ENCODE measurements at places on chromosomes 6 and 20. TPM values are rescaled to one million over a fixed set of nuclear protein-coding genes. Genes with fewer than 3 reads are reported as not detected.
A peak's percentile ranks its signal among the peaks of the same experiment; 100 is the strongest.

Gene GSTA1
- 387 TPM for total RNA-seq

Gene OTOR
- not detected for total RNA-seq

Gene BANF2
- not detected for total RNA-seq

Gene SLC12A5
- total RNA-seq = not detected

Gene ZNF165
- total RNA-seq = 8.3 TPM

Gene VIP
- total RNA-seq = 13.2 TPM

Gene SLC32A1
- total RNA-seq = not detected

DNA sequence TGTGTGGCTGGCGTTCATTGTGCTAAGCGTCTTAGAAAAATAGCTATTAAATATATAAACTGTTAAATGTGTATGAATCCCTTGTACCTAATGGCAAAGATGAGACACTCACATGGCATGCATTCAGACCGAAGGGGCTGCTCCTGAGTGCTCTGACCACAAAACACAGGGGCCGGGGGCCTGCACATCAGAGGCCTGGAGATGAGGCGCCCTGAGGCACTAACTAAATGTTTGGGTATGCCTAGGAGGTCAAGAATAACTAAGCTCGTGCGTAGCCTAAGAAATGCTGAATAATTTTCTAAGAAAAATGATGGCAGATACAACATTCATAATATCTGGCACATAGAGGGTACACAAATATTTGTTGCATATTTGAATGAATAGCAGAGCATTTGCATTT, 92.5 kb downstream of the PSMB1 start:
- DNase-seq = no peak

DNA sequence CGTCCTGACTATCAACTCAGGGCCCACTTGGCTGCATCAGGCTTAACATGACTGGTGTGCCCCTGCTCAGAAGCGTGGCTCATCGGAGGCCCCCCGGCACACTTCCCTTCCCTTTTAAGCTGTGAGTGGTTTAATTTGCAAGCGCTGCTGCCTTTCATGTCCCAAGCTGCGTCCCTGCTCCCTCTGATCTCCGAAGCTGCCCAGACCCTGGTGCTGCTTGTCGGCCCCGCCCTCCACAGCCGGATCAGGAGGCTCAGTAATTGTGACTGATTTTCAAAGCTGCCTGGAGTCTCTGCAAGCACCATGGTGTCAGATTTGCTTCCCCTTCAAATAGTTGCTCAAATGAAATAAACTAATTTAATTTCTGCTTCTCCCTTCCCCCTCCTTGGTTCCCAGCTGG, 71.1 kb downstream of the CDH22 start:
- no peak for DNase-seq

DNA sequence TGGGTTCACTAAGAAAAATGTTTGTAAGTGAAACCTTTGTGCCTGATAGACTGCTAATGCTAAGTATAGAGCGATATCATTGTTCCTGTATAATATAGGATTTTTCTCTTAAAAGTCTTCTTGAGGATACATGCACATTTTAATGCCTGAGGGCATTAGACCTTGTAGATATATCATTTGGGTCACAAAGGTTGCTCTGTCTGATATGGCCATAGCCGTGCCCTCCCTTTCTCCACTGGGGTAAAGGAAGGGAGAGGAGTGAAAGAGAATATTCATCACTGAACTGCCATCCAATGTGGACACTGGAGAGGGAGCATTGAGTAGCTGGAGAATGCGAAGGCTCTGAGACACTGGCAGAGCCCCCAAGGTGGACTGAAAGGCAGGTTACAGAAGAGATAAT, 442.2 kb upstream of the SPTLC3 start:
- DNase-seq = no peak

GRCh38 chr6:165939601-165940290, 227.9 kb downstream of the TBXT start:
- DNase-seq = no peak

GRCh38 chr20:32456869-32457478, 98.8 kb downstream of the ASXL1 start:
- no peak for DNase-seq

DNA sequence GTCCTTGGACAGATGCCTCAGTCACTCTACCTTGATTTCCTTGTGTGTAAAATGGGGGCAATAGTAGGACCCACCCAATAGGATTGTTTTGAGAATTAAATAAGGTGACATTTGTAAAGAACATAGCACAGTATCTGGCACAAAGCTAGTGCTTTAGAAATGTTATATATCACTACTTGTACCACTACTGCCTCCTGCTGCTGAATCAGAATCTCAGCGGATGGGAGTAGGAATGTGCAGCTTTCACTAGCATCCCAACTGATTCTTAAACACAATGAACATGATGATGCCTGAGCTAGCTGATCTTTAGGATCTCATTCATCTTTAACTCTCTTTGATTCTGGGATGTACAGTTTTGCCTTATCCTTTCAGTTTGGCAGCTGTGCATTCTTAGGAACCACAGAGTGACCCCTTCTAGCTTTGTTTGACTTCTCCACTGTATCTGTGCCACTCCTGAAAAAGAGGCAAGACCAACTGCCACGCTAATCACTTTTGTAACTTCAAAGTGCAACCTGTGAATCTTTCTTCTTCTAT, 7.2 kb downstream of the PBOV1 start:
- no peak for DNase-seq

GRCh38 chr20:25032478-25033264, 25.3 kb downstream of the ACSS1 start:
- no peak for DNase-seq

GRCh38 chr20:56676001-56676400, 46.9 kb downstream of the TFAP2C start:
- no peak for DNase-seq

DNA sequence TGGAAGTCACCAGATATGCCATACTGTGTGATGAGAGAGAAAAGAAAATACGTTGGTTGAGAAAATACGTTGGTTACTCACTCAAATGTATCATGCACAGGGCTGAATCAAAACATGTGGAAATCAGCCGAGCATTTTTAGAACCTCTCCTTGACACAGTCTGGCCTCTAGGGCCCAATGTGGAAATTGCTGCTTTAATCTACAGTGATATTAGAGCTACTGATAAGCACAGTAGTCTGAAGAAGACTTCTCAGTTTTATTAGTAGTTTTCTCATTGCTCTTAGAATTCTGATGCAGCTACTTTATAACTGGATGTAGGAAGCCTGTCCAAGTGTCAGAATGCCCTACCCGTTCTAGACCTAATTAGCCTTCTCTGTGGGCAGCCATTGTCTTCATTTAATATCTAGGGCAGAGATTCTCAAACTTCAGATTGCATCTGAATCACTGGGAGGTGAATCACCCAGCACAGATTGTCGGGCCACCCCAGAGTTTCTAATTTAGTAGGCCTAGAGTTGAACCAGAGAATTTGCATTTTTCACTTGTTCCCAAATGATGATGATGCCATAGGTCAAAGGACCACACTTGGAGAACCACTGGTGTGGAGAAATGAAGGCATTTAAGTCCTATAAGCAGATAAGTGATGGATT, 229.1 kb downstream of the PLCB1 start:
- no peak for DNase-seq

GRCh38 chr20:17558154-17558940, 11.5 kb upstream of the DSTN start:
- DNase-seq = peak; percentile 57

DNA sequence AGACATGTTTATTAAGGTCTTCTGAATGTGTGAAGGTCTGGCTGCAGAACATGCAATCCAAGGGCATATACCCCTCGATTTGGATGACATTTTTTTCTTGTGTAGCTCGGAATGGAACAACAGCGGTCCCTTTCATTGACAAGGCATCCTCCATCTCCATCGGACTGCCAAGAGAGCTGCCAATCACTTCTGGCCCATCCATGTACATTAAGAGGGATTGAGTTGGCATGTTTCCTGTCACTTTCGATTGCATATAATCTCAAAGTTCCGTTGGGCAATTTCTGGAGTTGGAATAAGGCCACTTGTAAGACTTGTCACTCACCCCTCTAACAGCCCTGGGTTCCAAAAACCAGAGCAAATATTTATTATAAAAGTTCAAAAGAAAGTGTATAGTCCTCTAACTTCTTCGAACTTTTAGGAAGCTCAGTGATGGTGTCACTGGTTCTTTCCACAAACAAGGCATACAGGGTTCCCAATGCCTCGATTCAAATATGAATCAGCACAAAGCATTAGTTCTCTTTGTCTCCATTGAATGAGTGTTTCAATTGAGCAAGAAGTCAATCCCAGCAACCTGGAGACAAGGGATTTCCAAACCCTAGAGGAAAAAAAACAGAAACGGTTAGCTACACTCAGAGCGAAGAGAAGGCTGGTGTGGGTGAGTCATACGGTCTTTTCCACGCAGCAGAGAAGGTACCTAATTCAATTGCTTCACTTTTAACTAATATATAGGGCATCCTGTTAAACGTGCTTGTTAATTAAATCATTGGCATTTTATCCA, 10.9 kb downstream of the ZNF217 start:
- DNase-seq = no peak

GRCh38 chr6:95804847-95805541, 210.8 kb upstream of the FUT9 start:
- no peak for DNase-seq

DNA sequence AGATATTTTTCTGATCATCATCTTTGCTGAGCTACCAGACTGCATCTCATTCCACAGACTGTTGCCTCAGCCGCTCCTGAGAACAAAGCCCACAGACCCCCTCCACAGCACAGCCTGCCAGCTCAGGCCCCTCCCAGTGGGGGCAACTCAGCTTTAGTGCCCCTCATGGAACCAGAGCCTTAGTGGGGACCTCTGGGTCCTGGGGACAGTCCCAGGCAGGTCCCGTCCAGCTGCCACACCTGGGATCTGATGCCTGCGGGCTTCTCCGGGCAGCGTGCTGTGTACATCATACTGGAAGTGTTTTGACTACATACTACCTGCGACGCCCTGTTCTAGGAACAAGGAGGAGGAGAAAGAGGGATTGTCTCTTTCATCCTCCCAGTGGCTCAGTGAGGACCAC, 38.3 kb upstream of the QKI start:
- DNase-seq = no peak

GRCh38 chr6:11791354-11792107, 12.9 kb upstream of the ADTRP start:
- DNase-seq = no peak

DNA sequence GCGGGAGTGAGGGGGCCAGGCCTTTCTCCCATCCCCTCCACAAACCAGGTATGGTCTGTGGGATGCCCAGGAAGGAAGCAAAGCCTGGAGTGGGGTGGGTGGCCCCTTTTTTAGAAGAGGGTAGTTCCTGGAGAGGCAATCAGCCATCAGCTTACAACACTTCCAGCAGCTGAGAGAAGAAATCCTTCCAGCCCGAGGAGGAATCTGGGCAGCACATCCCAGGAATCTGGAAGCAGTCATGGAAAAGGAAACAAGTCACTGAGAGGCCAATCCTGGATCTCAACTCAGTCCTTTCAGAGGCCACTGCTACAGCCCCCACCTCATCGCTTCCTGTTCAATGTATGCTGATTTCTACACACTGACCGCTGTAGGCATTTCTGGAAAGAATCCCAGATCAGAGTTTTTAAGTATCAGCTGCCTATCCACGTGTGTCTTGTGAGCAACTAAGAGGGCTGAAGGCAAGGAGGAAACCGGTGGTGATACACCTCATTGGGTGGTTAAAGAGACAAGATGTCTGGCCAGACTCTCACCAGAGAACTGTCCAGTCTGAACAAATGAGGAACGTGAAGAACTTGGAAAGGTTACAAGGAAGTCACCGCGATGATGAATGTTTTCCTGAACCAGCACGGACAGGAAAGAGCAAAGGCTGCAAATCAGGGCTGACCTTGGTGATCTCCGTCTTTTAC, 92.9 kb upstream of the SHLD1 start:
- no peak for DNase-seq

DNA sequence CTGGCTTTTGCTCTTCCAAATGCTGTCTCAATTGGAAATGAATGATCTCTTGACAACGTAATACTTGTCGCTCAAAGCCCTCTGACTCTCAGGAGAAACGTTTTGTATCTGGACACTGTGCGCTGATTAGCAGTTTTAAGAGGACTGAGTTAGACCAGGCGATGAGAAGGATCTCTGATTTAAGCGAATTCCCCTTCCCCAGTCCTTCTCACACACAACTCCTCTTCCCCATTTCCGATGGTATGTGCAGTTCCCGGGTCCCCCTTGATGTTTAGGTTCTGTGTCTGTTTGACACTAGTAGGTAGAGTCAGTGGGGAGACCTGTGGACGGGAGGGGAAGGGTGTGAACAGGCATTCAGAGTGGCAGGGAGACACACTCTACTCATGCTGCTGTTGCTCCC, 2.5 kb downstream of the ZDHHC14 start:
- no peak for DNase-seq

DNA sequence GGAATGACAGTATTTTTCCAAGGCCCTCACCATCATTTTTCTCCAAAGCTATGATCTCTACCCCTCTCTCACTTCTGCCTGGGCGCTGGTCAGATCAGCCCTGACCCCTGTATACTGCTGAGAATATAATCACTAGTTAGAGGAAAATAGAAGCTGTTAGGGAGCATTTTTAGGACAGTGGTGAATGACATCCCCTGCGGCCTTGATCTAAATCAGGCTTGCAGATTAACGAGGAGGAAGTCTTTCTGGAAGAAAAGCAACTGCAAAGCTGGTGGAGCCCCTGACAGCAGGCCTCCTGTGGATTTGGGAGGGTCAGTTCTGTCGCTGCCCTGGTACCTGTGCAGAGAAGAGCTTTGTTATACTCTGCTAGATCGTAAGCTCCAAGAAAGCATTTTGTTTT, 107.9 kb downstream of the RPP40 start:
- DNase-seq = no peak

- DNase-seq = no peak
Measured at GRCh38 chr20:478949-479429, 16.7 kb upstream of the TBC1D20 start.
